ENCODE measurements at places on chromosomes 7 and 10.

DNA sequence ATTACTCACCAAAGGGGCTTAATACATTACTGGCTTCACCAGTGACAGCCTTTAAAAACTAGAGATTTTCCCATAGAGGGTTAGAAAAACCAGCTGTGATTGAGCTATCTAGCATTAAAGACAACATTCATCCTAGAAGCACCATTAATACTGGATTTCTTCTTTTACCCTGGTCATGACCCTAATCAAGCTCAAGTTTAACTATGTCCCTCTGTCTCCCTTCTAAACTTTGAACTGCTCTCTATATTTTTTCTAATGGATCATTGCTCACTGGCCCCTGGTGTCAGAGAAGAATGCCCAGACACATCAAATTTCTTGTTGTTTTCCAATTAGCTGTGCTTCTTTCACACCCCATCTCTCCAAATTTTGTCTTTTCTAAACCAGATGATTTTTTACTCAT, 1101.3 kb downstream of the XPNPEP1 start:
- DNase-seq, result no peak

DNA sequence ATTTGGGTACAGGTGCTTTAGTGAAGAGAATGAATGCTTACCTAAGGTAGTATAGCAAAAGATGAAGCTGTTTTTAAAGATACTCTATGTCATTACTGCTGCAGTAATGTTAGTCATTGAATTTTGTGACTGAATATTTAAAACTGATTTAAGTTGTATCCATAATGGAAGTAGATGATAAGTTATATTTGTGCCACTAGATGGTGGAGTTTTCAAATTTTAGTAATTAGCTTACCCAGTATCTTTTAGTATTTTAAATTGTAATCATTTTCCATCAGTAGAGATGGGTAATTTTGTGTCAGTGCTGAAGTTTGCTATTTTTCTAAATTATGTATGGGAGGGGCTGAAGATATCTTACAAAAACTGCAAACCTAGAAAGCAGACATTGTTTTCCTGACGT, 25.2 kb downstream of the HBP1 start:
- DNase-seq, result no peak

- no peak for DNase-seq
Measured at GRCh38 chr10:67771200-67771599, 66.8 kb downstream of the DNAJC12 start.

DNA sequence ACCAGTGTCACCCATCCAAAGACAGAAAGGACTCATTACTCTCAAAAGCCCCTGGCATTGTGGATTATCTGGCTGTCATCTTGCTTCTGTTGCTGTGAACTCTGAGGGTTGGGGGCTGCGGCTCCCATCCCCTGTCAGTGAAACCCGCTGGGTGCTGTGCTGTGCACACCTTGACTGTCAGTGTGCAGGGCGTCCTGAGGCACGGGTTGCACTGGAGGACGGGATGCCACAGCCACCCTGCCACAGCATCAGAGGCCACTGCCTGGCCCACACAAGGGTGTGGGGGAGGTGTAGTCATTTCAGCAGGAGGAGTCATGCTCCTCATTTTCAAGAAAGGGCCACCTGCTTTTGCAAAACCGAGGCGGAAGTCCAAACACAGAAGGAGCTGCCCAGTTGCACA, 245.8 kb downstream of the GLRX3 start:
- DNase-seq, result no peak

DNA sequence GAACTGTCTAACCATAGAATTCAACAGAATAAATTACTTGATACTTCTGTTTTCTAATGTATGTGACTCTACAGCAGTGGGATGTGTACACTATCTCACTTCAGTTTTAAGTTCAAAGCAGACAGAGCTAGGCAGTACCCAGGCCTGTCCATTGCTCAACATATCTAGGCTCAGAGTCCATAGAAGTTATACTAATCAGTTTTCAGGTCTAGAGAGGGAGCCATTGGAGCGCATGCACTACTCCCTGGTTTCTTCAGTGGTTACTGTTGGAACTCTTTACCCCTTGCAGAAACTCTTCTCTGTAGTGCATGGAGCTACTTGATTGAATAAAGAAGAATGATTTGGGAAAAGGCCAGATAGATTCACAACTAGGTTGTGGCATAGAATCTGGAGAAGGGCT, 4.4 kb downstream of the CD36 start:
- no peak for DNase-seq

GRCh38 chr10:126479280-126479895, 91.1 kb upstream of the ADAM12 start:
- no peak for DNase-seq

GRCh38 chr10:51773681-51774080, 74.3 kb upstream of the CSTF2T start:
- no peak for DNase-seq

GRCh38 chr10:5361966-5362365, 2.8 kb upstream of the UCN3 start:
- no peak for DNase-seq

- DNase-seq, result peak; percentile 50
Measured at GRCh38 chr10:47257396-47258120, 42.4 kb upstream of the GDF10 start.

GRCh38 chr7:106199813-106200364, 84.9 kb downstream of the NAMPT start:
- no peak for DNase-seq

DNA sequence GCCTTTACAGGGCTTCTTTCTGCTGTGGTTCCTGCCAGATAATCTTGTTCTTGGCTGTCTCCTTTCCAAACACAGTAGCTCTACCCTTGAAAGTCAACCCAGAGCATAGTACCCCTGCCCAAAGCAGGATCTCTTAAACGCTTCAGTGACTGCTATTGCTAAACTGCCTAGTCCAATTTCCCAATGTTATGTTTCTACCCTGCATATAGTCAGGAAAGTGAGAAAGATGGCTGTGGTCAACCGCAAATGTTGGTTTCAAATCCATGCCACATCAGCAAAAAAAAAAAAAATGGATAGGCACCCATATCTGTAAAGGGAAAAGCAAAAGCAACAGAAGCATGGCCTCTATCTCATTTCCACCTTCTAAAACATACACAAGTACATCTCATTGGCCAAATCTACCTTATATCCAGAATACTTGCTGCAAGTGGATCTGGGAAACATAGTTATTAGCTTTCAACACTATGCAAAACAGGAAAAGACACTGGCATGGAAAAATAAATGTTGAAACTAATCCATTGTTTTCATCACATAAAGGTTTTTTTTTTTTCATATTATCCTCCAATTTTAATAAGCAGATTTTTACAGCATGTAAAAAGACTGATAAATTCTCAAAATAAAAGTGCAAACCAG, 59.8 kb downstream of the DNAJC1 start:
- DNase-seq, result no peak

- DNase-seq, result peak; percentile 24
Measured at GRCh38 chr7:139691253-139691781, 86.5 kb downstream of the HIPK2 start.
